ENCODE measurements at places on chromosomes 6 and 20.

- no peak for DNase-seq
Measured at GRCh38 chr6:155853011-155853410, 397.4 kb upstream of the NOX3 start.

DNA sequence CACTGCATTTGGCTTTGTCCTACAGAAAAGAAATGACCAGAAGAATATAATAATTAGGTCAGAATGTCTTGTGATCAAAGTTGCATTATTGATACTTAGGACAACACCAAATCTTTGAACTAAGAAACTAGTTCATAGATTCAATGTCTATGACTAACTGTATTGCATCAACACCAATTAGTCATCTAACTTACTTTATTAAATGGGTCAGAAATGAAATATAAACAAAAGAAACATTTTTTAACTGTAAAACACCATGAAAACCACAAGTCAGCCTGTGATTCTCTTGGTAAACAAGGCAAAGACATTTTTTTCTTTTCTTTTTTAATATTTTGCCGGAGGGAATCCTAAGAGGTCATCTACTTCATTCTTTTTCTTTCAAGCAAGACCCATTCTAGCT, 114.1 kb upstream of the HDDC2 start:
- no peak for DNase-seq

DNA sequence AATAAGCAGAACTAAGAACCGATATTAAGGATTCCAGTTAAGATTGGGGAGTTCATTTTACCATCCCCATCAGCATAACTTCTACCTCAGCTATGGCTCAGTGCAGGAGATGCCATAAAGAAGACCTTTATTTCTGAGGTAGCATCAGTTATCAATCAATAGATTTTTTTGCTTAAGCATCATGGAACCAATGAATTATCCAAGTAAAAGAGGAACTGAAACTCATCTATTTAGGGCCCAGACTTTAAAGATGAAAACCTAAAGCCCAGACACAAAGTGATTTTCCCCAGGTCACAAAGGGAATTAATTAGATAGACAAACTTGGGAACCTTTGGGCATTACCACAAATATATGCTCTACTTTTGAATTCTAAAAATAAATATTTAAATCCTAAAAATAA, 59.2 kb upstream of the TINAG start:
- DNase-seq = peak; percentile 5

- peak; percentile 20 for DNase-seq
Measured at GRCh38 chr20:62685781-62686555, 22.7 kb upstream of the NTSR1 start.

- no peak for DNase-seq
Measured at GRCh38 chr6:104573350-104573749, 286.4 kb downstream of the HACE1 start.

DNA sequence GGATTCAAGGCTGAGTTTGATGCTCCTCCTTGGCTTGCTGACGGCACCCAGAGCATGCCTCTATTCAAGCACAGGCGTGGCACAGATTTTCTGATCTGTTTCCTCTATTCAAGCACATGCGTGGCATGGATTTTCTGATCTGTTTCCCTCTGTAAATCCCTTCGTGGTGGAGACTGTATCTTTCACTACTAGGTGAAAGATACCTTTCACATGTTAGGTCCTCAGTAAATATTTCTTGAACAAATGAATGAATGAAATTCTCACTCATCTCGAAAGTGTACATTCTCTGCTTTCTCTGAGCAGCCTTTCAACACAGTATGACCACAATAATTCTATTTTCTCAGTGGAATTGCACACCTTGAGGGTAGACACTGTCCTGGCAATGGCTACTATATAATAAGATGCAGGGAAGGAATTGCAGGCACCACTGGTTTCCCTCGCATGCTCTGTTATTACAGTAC, 72.6 kb upstream of the F13A1 start:
- no peak for DNase-seq

- DNase-seq = no peak
Measured at GRCh38 chr20:18430172-18430826, 36.5 kb downstream of the DZANK1 start.
